Muscle of leg (tissue), 16 donors: ENCODE measurements at places on chromosomes 5 and 9. TPM values are rescaled to one million over a fixed set of nuclear protein-coding genes. Genes with fewer than 3 reads are reported as not detected.

MGAT4B gene
- total RNA-seq: 34.4 TPM

PPP2R2B gene
- 3.5 TPM for total RNA-seq

TNFSF15 gene
- total RNA-seq: 0.35 TPM

GRCh38 chr9:34633851-34634550, 3.6 kb downstream of the SIGMAR1 start:
- peaks cover 40% of the 10 kb centered on the region for H3K4me1 ChIP-seq
- no peak overlapping the region for H3K27ac ChIP-seq

- peaks cover 6% of the 10 kb centered on the region for H3K4me1 ChIP-seq
- no peak overlapping the region for H3K27ac ChIP-seq
- DNase-seq: peak; percentile 58
- no peak overlapping the region for H3K4me3 ChIP-seq
- H3K36me3 ChIP-seq: no peaks in the 10 kb centered on the region
Measured at GRCh38 chr5:67187006-67187715, 9.4 kb downstream of the CD180 start.

DNA sequence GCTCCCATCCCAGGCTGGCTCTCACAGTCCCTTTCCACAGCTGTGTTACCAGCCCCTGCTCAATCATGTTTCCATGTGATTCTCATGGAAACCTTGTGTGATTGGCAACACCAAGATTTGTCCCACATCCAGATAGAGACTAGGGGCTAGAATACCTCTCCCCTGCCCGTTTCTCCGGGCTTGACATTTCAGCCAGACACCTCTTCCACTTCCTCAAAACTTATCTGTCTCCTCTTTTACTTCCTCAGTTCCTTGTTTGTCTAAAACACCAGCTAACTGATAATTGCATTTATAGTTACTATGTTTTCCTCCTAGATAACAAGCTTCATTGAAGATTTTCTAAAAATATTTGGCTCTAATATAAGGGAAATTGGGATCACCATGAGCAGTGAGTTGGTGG, 16.6 kb upstream of the KCNMB1 start:
- no peak overlapping the region for H3K27ac ChIP-seq
- DNase-seq: no peak
- H3K4me3 ChIP-seq: no peak overlapping the region

- no peaks in the 10 kb centered on the region for H3K36me3 ChIP-seq
- H3K27me3 ChIP-seq: no peaks in the 10 kb centered on the region
- H3K4me3 ChIP-seq: no peak overlapping the region
- H3K27ac ChIP-seq: peak overlapping the region; percentile 67
Measured at GRCh38 chr5:158811921-158812320, 287.8 kb downstream of the EBF1 start.
